CD4-positive, alpha-beta T cell treated with Interleukin-6 at 100 ng/mL for 8 hours (primary cell): ENCODE measurements at places on chromosomes 12 and 14.

- DNase-seq: no peak
Observed at GRCh38 chr14:46464341-46464740, 187.2 kb downstream of the RPL10L start.

DNA sequence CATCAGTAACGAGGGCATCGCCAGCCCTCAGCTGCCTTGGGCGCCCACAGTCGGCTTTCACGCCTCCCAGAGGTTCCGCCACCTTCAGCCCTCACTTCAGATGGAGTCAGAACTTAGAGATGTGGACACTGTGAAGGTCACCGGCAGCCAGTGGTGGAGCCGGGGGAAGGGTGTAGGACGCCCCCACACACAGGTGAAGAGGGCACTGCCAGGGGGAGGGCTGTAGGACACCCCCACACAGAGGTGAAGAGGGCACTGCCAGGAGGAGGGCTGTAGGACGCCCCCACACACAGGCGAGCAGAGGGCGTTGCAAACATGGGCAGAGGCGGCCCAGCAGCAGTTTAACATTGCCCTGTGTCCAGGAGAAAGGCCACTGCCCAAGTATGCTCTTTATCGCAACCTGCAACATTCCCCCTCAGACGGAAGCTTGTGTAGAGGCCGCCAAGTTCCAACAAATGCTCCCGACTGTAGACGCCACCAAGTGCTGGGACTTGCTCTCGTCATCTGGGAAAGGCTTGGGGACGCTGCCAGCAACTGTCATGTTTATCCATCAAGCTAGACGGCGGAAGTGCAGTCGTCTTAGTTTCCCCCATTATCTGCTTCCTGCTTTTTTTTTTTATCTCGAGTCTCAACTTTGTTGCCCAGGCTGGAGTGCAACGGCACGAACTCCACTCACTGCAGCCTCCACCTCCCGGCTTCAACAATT is 4.9 kb upstream of the ANKLE2 start:
- no peak for DNase-seq

- DNase-seq: no peak
Observed at GRCh38 chr12:50508970-50509663, 4.3 kb downstream of the DIP2B start.

GRCh38 chr12:97559267-97559666 is 96.7 kb downstream of the RMST start:
- no peak for DNase-seq
